Left lung (tissue), 14 donors: ENCODE measurements at places on chromosomes 2 and 18. TPM values are rescaled to one million over a fixed set of nuclear protein-coding genes. Genes with fewer than 3 reads are reported as not detected.

DNA sequence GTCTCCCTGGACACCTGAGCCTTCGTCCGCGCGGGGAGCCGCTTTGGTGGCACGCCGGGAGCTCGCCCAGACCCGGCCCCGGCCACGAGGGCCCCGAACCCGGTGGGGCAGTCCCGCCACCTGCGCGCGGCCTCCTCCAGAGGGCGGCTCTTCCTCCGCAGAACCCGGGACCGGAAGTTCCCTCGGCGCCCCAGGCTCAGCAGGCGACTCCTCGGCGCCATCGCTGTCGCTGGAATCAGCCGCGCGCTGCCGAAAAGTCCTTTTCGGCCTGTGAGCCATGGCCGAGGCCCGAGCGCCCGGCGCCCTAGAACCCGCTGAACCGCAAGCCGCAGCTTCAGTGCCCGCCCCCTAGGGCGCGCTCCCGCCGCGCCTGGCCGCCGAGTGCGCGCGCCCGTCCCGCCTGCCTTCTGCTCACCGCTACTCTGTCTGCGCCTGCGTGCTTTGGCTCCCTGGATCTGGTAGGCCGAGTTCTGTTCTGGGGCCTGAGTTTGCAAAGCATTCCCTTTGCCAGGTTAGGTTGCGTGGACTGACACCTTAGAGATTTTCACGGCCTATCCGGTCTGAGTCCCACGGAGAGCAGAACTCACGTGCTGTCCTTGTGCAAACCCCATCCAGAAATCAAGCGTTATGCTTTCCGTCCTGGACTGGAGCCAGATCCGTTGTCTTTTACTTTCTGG, at the start of gene GCFC2:
TSS of gene GCFC2 (minus strand) at position 339 of the 677 bp plus-strand sequence. CDS start at position 279, 60 bp downstream.
- no peaks in the 10 kb centered on the region for H3K36me3 ChIP-seq
- DNase-seq, result peak; percentile 86
- peak within 1 kb of the TSS; percentile 65 for H3K4me3 ChIP-seq
- H3K4me1 ChIP-seq, result peaks cover 23% of the 10 kb centered on the region

KCNG2 gene
- polyA plus RNA-seq, result 0.17 TPM

GRCh38 chr2:63737081-63737751, 104.5 kb upstream of the UGP2 start:
- H3K27ac ChIP-seq, result peak overlapping the region; percentile 9
- DNase-seq, result no peak
- no peaks in the 10 kb centered on the region for H3K27me3 ChIP-seq
- no peaks in the 10 kb centered on the region for H3K4me1 ChIP-seq
- no peaks in the 10 kb centered on the region for H3K36me3 ChIP-seq
- H3K4me3 ChIP-seq, result no peak overlapping the region

- peaks cover 3% of the 10 kb centered on the region for H3K4me1 ChIP-seq
- no peaks in the 10 kb centered on the region for H3K27me3 ChIP-seq
- H3K4me3 ChIP-seq, result no peak overlapping the region
- no peak overlapping the region for H3K27ac ChIP-seq
- no peaks in the 10 kb centered on the region for H3K36me3 ChIP-seq
- no peak for DNase-seq
These were observed 82.4 kb downstream of the DTNB start for GRCh38 chr2:25590921-25591505.

DNA sequence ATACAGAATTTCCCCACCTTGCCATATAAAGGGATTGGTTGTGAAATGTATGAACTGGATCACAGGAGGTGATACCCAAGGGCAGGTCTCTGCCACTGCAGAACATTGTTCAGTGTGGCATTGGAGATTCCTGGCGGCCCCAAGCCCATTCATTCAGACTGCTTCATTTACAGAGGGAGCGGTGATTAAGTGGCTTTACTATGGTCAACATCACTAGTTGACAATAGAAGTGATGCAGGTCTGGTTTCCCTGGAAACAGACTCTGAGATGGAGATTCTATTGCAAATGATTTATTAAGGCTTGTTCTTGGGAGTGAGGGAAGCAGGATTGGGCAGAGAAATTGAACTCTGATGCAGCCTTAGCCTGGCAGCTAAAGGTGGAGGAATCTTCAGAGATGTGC, 62.4 kb downstream of the ZDBF2 start:
- H3K36me3 ChIP-seq, result no peaks in the 10 kb centered on the region
- H3K4me1 ChIP-seq, result no peaks in the 10 kb centered on the region
- no peaks in the 10 kb centered on the region for H3K27me3 ChIP-seq
- H3K27ac ChIP-seq, result no peak overlapping the region
- no peak for DNase-seq

HNMT gene
- polyA plus RNA-seq, result 96.1 TPM

GRCh38 chr2:33929467-33929866, 330.4 kb upstream of the FAM98A start:
- no peaks in the 10 kb centered on the region for H3K27me3 ChIP-seq
- H3K36me3 ChIP-seq, result no peaks in the 10 kb centered on the region
- H3K4me3 ChIP-seq, result no peak overlapping the region

DNA sequence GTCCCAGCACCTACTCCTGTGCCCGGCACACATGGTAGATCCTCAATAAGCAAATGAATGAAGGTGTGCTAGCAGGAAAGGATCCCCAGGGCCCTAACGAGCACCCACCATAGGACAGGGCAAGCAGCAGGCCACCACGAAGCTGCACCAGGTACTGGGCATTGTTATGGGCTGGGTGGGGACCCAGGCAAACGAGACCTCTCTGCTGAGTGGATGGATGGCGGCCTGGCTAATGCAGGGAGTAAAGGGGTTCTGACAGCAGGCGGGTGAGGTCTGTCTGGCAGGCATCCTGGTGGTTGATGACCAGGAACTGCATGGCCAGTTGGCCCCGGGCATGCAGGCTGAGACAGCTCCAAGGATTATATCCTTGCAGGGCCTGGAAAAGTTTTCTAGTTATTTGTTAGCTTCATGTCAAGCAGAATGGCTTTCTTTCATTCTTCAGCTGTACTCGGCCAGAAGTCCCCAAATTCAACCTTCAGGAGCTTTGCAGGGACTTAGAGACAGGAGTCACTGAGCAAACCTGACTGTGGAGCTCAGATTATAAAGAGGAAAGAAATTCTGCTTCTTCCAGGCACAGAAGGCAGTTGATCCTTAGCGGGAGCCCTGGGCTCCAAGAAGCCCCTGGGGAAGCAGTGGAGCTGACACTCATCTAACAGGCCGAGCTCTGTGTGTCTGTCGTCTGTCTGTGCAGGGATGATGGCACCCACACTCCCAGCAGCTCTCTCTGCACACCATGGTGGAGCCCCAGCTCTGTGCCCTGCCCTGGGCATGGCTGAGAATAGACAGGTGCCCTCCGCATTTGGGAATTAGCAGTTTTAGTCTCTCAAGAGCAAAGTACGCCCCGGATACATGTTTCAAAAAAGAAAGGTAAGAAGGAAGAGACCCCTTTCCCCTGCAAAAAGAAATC, 51.2 kb downstream of the SDC1 start:
- H3K36me3 ChIP-seq, result no peaks in the 10 kb centered on the region
- no peak overlapping the region for H3K4me3 ChIP-seq
- no peak overlapping the region for H3K27ac ChIP-seq
- H3K27me3 ChIP-seq, result no peaks in the 10 kb centered on the region
- peaks cover 3% of the 10 kb centered on the region for H3K4me1 ChIP-seq
- peak; percentile 30 for DNase-seq

DNA sequence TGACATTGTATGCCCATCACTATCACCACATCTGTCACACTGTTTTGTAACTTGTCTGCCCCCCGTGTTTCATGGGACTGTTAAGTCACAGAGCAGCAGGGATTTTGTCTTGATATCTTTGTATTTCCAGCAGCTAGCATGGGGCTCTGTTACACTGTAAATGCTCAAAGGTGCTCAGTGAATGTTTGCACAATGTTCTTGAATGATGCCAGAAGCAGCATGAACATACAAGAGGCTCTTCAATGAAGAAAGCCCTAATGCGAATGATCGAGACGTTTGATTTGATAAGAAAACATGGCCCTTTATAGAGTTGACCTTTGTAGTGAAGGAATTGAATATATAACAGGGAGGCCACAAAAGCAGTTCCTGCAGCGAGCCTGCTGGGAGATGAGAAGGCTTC, 120.9 kb upstream of the TTC39C start:
- DNase-seq, result no peak
- no peaks in the 10 kb centered on the region for H3K36me3 ChIP-seq
- H3K4me1 ChIP-seq, result no peaks in the 10 kb centered on the region
- no peak overlapping the region for H3K27ac ChIP-seq

KDM3A gene
- 75.3 TPM for polyA plus RNA-seq
